NCI-H1048 (cell line): ENCODE measurements at places on chromosomes 3 and 15.

DNA sequence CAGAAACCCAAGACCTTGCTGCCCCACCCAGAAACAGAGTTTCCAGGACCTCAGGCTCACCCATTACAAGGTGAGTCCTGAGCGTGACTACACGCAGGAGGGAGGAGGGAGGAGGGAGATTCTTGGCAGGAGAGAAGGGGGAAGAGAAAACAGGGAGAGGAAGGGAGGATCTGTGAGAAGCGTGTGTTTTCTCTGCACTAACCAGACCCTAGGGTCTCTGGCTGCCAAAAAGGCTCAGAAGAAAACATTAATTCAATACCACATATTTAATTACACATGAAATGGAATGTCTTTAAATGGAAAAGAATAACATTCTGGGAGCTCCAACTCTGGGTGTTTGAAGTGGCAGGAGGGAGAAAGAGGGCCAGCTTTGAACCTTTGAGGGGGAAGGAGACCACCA is 309.0 kb downstream of the NTRK3 start:
- DNase-seq, result no peak

DNA sequence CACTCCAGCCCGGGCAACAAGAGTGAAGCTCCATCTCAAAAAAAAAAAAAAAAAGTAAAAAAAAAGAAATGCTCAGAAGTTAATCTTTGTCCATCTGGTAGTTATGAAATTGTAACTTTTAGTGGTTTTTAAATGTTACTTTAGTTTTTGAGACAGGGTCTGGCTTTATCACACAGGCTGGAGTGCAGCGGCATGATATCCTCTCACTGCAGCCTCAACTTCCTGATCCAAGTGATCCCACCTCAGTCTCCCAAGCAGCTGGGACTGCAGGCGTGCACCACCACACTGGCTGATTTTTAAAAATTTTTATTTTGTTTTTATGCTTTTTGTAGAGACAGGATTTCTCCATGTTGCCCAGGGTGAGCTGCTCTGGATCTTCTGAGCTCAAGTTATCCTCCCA is 1.3 kb downstream of the RNU5B-1 start:
- no peak for DNase-seq

DNA sequence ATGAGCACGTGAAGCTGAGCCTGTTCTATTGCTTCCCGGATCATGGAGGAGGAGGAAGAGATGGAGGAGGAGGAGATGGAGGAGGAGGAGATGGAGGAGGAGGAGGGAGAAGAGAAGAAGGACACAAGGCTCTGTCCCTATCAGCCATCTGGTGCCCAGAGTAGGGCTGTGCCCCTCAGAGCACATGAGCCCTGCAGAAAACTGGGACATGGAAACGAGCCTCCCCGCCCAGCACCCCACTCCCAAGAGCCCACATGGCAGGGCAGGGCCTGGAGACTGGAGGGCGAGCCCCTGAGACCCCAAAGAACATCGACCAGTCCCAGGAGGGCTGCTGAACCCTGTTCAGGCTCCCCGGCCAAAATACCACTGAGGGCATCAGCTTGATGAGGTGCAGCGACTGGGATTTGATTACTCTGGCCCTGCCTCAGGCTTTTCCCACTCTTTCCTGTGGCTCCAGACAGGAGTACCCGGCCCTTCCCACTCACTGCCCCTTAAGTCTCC is 285.6 kb downstream of the UACA start:
- no peak for DNase-seq

- no peak for DNase-seq
Measured at GRCh38 chr15:56469483-56469882, 4.5 kb upstream of the MNS1 start.

DNA sequence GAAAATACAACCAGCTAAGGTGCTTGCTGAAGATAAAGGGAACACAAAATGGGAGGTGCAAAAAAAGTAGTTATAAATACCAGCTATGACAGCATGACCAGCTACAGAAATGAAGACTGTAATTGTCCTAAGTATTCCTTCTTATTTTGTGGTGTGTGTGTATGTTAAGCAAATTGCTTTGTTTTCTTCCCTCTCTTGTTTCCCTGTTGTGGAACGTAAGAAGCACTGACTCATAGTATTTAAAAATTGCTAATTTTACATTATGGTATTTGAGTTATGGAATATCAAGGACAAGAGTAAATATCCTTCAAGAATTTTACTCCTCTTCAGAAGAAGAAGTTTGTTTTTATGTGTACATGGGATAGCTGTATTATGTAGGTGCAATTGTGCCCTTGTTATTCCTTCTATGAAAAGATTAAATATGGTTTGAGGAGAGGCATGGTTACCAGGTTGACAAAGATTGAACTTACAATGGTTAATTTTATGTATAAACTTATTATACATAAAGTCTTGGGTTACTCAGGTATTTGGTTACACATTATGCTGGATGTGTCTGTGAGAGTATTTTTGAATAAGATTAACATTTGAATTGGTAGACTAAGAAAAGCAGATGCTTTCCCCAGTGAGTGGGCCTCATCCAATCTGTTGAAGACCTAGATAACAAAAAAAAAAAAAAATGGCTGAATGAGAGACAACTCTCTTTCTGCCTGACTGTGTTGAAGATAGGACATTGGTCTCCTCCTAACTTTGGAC is 1132.1 kb upstream of the ALCAM start:
- DNase-seq, result no peak

DNA sequence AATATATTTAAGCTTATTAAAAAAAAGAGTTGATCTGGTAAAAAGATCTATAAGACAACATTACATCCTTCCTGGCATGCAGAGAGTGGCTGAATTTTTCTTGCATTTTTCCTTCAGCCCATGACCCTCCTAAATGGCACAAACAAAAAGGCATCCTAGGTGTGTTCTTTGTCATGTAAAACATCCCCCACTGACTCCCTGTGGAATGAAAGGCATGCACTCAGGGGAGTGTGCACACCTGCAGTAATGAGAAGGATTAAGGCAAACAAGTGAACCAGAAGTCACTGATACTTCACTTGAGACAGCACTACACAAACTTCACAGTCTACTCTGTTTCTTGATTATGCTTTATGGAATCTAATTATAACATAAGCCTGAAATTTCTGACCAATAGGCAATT is 195.0 kb downstream of the RBMS3 start:
- no peak for DNase-seq

GRCh38 chr15:64461721-64462162 is 1.4 kb downstream of the ZNF609 start:
- DNase-seq, result no peak

DNA sequence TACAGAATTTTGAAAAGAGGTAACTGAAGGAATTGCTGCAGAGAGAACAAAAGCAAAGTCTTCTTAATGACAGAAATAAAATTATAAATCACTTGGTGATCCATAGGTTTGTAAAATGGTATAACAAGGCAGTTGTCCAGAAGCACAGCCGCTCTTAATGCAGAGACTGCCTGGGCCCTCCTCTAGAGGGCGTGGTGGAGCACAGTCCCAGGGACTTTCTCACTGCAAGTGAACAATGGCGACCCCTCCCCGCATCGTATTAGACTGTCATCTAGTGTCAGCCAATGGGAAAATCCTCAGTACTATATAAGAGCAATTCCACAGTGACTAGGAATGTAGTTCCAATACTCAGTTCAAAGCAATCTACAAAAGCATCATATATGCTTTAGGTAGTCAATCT is 26.4 kb upstream of the ZBED2 start:
- peak; percentile 2 for DNase-seq

GRCh38 chr3:158104431-158104921 is 1.7 kb downstream of the SHOX2 start:
- DNase-seq, result no peak

- no peak for DNase-seq
Measured at GRCh38 chr3:141368062-141368924, at the start of gene ZBTB38. ZBTB38 (plus strand) TSS chr3:141368504; CDS start chr3:141442389, 73,885 bp downstream.

DNA sequence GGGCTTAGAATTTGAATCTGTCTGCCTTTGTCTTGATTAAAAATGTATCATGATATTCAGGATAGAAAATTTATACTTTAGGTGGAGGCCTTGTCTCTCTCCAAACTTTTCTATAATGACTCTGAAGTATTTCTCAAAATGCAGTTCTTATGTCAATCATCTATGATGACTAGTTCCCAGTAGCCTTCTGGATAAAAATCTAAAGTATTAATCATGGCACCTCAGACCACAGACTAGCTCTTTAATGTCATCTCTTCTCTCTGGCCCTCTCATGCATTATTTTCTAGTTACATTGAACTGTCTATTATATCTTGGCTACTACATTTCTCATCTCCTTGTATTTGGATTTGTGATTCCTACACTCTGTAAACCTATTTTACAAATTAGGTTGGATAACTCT is 96.9 kb downstream of the ZPLD1 start:
- DNase-seq, result no peak

DNA sequence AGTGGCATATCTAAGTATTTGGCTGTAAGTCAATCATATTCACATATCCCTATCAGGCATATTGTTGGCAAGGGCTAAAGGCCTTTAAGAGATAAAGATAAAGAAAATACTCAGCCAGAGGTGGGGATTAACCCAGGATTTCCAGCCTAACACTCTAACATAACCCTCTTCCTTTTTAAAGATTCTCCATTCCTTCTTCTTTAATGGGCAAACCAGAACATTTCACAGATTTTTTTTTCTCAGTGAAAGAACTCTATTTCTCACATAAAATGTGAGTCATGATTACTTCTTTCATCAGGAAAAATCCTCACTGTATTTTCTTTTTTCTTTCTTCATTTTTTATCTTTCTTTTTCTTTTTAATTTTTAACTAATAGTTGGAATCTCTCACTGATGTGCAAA is 200.4 kb downstream of the NR1D2 start:
- no peak for DNase-seq

- no peak for DNase-seq
Measured at GRCh38 chr15:31238906-31239305, 87.7 kb upstream of the KLF13 start.

DNA sequence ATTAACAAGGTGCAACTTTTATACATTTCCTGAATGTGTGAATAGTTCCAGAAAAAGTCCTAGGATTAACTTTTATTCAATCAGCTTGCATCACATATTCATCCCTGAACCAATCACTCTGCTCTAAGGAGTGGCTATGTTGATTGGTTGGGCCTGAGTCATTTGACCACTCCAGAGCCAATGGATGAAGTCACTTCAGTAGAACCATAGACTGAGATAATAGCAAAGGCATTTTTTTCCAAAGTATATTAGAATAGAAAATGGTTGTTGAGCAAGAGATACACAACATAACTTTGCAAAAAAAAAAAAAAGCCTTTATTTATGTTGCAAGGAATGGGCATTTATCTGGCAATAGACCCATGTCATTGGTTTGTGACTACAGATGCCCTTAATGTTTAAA is 55.5 kb upstream of the AGTR1 start:
- DNase-seq, result no peak

- no peak for DNase-seq
Measured at GRCh38 chr3:73176941-73177340, 115.5 kb downstream of the EBLN2 start.

GRCh38 chr15:38229705-38230310 is 22.8 kb upstream of the SPRED1 start:
- no peak for DNase-seq

- no peak for DNase-seq
Measured at GRCh38 chr3:106086636-106087035, 217.8 kb upstream of the CBLB start.

GRCh38 chr15:71562251-71562650 is 248.1 kb upstream of the NR2E3 start:
- DNase-seq, result no peak

DNA sequence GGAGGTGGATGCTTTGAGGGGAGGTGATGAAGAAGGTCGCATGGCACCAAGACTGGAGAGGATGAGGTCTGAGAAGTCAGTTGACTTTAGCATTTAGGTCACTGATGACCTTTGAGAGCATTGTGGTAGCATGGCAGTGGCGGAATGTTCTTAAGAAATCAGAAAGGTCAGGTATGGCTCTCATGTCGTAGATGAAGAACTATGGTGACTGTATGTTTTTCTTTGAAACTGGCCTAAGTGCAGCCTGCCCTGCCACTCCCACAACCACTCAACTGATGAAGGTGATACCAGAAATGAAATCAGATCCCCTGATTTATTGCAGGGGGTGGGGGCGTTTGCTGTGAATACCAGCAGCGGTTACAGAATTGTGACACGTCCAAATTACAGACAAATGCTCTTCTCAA is 102.6 kb downstream of the ITPR1 start:
- no peak for DNase-seq

- DNase-seq, result no peak
Measured at GRCh38 chr3:184230081-184230602, 757 bp downstream of the VWA5B2 start.

GRCh38 chr3:8885536-8886316 is 77.5 kb downstream of the RAD18 start:
- DNase-seq, result no peak

GRCh38 chr3:158659454-158660237 is 12.8 kb downstream of the LXN start:
- DNase-seq, result no peak

DNA sequence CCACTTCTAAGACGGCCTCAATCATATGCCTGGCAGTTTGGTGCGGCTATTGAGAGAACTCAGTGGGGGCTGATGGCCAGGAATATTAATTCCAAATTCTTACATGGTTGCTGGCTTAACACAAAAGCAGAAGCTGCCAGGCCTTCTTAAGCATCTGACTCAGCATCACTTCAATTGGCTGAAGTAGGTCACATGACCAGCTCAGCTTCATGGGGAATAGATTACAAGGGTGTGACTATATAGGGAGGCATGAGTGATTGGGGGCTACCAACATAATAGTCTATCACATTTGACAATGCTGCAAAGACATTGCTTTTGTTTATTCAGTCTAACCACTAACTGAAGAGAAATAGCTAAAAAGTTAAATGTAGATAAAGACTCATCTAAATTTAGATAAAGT is 101.6 kb upstream of the ANKRD28 start:
- no peak for DNase-seq

- DNase-seq, result no peak
Measured at GRCh38 chr3:184949251-184949965, 137.4 kb downstream of the VPS8 start.

- no peak for DNase-seq
Measured at GRCh38 chr3:13197795-13198194, 124.6 kb upstream of the IQSEC1 start.

DNA sequence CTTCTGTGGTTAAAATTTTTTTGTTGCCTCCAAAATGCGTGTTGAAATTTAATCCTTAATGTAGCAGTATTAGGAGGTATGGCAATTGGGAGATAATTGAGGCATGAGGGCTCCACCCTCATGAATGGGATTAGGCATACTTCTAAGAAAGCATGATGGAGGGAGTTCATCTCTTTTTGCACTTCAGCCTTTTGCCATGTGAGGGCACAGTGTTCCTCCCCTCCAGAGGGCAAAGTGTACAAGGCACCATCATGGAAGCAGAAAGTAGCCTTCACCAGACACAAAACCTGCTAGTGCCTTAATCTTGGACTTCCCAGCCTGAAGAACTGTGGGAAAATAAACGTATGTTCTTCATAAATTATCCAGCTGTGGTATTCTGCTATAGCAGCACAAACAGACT is 429.5 kb downstream of the ZIC1 start:
- DNase-seq, result no peak

- no peak for DNase-seq
Measured at GRCh38 chr3:138455801-138456716, 21.6 kb downstream of the ESYT3 start.

- DNase-seq, result no peak
Measured at GRCh38 chr15:32091505-32092380, 61.4 kb downstream of the CHRNA7 start.

- no peak for DNase-seq
Measured at GRCh38 chr3:42631620-42632019, 21.9 kb upstream of the ZBTB47 start.

- no peak for DNase-seq
Measured at GRCh38 chr3:108552267-108553159, 36.7 kb downstream of the CIP2A start.

- DNase-seq, result no peak
Measured at GRCh38 chr3:189638276-189639031, 7.3 kb downstream of the TP63 start.
